Stimulated activated CD4-positive, alpha-beta T cell treated with anti-CD3 and anti-CD28 coated beads, Interleukin-15, amount 100 ng/mL, for 1 hour (primary cell): ENCODE measurements at places on chromosomes 7 and 10.

DNA sequence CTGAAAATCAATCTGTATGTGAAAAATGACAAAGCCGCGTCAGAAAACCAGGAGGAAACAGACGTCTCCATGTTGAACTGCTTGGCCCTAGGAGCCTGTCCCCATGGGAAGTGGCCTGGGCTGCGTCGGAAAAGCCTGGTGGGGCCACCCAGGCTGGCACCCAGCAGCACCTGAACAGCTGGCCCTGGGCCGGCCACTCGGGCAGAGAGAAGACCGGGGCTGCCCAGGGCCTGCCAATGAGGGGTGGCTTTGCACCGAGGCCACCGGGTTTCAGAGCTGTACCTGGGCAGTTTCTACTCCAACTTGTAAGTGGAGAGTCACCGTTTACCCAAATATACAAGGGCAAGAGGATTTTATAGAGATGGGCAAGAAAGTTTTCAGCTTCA lies 1.1 kb upstream of the FUOM start:
- no peak for DNase-seq

GRCh38 chr7:134701272-134701671 lies 54.6 kb downstream of the BPGM start:
- DNase-seq, result no peak

DNA sequence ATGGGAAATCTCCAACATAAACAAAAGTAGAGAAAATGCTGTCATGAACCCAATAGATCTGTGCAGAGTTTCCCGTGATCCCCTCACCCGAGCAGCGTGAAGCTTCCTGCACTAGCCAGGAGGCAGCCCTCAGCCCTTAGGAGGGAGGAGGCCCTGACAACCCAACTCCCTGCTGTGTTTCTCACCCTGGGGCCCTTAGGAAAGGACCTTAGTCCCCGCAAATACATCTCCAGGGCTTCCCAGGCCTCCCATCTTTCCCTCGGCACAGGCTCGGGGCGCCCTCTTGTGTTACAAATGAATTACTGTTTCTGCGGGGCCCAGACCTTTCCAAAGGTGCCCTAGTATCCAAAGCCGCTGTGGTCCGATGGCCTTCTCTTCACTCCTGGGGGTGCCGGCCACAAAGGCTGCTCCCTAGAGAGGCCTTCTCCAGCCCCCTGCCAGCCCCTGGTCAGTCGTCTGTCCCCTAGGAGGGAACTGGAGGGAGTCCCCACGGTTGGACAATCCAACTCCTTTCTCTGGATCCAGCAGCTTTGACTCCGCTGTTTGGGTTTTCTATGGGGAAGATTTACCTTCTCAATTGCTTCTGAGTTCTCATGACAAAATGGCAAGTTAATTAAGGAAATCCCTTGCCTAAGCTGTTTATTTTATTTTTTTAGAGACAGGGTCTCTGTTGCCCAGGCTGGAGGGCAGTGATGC lies 49.9 kb upstream of the SH2B2 start:
- DNase-seq, result no peak

GRCh38 chr10:119112056-119112455 lies 8.1 kb downstream of the DENND10 start:
- DNase-seq, result no peak

DNA sequence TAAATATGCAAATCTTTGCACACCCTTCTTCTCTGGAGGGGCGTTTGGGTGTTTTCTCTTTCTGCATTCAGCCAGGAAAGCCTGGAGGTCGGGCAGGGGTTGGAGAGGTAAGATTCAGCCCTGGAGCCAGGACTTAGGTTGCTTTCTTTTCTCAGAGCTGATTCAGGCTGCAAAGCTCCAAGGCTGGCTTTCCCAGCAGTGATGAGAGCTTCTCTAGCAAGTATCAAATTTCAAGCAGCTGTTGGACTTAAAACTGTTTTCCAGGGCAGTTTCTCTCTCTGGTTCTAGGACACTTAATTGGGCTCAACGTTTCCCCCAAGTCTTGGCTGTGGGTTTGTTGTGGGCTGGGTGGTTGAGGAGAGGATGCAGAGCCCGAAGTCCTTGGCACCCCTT lies 608 bp downstream of the AKR1B10 start:
- no peak for DNase-seq

DNA sequence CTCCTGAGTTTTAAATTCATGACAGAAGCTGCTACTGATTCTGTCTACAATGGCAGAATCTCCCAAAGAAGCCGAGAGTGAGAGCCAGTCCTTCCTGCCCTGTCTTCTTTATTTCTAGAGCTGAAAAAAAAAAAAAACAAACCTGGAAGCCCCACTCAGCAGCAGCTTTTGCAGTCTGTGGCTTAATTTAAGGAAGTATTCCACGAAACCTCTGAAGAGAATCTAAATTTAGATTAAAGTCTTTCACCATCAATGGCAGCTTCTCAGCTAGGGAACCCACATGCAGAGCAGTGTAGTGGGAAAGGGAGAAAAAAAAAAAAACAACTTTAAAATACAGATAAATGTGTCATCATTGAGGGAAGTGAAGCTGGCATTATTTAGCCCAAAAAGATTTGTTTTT lies 23.4 kb downstream of the SMURF1 start:
- DNase-seq, result no peak

GRCh38 chr7:104980440-104980839 lies 33.6 kb upstream of the KMT2E start:
- DNase-seq, result no peak

- no peak for DNase-seq
These were observed 82.2 kb downstream of the ZNRF2 start for GRCh38 chr7:30366606-30367005.
